Bronchial epithelial cell (primary cell): ENCODE measurements at places on chromosomes 4 and X.

DNA sequence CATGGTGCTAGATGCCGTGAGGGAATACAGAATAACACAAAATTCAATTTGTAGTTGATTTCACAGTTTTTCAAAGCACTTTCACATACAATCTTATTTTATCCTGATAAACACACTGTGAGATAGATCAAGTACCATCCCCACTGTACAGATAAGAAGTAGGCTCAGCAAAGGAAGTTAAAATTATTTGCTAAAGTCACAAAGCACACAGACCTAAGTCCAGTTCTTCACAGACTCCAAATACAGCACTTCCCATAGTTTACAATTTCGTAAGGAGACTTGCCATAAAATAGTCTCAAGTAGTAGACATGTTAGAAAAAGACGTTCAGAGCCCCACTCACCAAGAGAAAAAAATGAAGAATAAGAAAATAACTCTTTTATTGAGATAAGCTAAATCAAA lies 7.8 kb upstream of the CUL4B start:
- no peak for DNase-seq

DNA sequence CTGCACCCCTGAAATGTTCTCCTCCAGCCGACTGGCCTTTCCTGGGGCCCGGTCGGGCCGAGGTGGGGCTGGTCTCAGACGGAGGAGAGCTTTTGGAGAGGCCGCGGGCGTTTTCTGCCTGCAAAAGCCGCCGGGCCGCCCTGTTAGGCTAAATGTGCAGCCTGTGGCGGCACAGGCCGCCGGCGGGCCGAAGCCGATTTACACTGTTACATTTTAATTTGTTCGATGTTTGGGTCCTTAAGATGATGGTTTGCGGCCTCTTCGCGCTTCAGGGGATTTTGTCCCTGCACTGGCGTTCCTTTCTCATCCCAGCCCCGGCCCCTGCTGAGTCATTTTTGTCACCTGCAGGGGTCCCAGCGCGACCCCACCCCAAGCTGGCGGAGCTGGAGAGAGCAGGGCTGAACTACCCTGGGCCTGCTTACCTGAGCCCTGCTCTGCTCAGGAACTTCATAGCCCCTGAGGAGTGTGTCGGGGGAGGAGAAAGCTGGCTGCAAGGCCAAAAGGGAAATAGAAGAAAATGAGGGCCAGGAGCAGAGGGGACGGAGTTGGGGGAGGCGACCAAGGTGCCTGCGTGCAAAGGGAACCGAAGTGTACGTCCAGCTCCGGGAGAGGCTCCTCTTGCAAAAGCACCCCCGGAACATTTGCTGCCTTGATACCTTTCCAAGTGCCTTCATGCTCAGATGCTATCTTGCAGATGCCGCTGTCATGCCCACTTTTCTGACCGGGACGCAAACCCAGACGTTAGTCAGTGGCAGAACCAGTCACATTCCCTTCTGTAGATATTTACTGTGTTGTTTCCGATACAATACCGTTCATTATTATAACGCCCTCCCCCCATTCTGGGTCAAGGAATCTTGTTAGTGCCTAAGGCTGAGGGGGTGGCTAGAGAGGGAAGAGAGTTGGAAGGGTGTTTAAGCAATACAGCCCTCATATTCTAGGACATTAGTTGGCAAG lies 977 bp upstream of the RBBP7 start:
- DNase-seq = no peak

GRCh38 chr4:176957353-176958118 lies 164.8 kb upstream of the VEGFC start:
- DNase-seq = no peak

DNA sequence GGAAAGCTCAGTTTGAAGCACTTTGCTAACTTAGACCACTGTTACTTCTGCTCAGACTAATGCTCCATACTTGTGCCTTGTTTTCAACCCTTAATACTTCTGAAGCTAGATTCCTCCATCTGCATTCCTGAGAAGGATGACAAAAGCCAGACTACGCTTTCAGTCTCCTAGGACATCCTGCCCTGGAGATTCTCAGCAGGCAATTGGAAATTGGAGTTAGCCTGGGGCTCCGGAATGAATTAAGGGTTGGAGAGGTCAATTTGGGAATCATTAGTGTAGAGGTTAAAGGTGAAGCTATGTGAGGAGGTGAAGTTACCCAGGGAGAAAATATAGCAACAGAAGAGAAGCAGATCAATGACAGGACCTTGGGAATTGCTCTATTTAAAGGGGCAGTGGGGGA lies 215.9 kb upstream of the MBNL3 start:
- DNase-seq = no peak

DNA sequence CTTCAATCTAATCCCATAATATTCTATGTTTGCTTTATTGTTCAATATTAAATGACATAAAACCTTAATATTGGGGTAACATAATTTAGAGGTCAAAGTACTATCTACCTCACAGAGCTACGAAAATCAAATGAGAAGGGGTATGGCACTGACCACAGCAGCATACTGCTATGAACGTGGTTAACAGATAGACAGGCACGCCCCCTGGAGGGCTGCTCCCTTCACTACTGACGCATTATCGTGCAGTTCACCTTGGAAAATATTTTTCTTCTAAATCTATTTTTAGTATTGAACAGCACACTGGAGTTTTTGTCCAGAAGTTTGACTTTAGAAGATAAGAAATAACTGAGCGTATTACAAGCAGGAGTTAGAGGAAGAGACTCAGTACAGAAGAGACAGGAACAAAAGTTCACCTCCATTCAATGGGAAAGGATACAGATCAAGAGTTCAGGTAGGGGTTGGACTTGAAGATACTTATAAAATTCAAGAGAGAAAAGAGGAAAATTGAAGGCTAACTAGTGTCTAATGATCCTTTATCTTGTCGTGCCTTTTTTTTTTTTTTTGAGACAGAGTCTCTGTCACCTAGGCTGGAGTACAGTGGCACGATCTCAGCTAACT lies 22.7 kb downstream of the MAP9 start:
- DNase-seq = peak; percentile 30

DNA sequence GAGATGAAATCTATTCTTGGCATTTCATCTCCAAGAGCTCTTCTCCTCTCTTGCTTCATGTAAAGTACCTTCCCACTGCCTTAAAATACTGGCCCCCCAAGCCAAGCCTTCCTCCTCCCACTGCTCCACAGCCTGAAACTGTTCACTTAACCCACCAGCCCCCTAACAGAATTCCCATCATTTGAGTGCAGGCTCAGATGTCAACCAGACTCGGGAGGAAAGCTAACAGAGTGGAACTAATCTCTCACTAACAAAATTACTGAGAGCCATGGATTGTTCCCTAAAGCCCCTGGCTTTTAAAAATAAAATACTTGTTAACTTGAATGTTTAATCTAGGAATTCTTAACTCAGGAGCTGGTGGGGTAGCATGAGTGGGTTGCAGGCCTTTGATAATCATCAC lies 7.1 kb upstream of the DCUN1D4 start:
- DNase-seq = no peak

GRCh38 chr4:185885604-185886003 lies 73.6 kb upstream of the SORBS2 start:
- no peak for DNase-seq
